ENCODE measurements at places on chromosomes 16 and 17. TPM values are rescaled to one million over a fixed set of nuclear protein-coding genes. Genes with fewer than 3 reads are reported as not detected.

CRK gene
- 21.6 TPM for total RNA-seq

ANKRD40CL gene
- not detected for total RNA-seq

CALCOCO2 gene
- 130 TPM for total RNA-seq

TP53TG3B gene
- not detected for total RNA-seq

MSLN gene
- total RNA-seq: not detected

MAP2K3 gene
- 112 TPM for total RNA-seq

KIF18B gene
- 37.7 TPM for total RNA-seq

GRIN2A gene
- total RNA-seq: not detected

HBA2 gene
- total RNA-seq: not detected

IGSF6 gene
- total RNA-seq: not detected

DHRS7C gene
- total RNA-seq: not detected

LLGL2 gene
- 16.7 TPM for total RNA-seq

PPP1R27 gene
- not detected for total RNA-seq

PRR15L gene
- total RNA-seq: not detected

GSDMA gene
- 0.63 TPM for total RNA-seq

TMEM186 gene
- 14.2 TPM for total RNA-seq

SALL1 gene
- not detected for total RNA-seq

ABCC6 gene
- 0.24 TPM for total RNA-seq

FAM171A2 gene
- total RNA-seq: 0.17 TPM

MEOX1 gene
- 4.8 TPM for total RNA-seq

OR3A3 gene
- not detected for total RNA-seq

GDPD3 gene
- total RNA-seq: 13.4 TPM

TRAP1 gene
- total RNA-seq: 238 TPM

TMEM107 gene
- 45.3 TPM for total RNA-seq

TBC1D3K gene
- not detected for total RNA-seq

SLC5A10 gene
- not detected for total RNA-seq

SOST gene
- total RNA-seq: not detected

MYH8 gene
- not detected for total RNA-seq

KRTAP9-4 gene
- not detected for total RNA-seq

SPIRE2 gene
- total RNA-seq: 4.8 TPM

SEPTIN1 gene
- 216 TPM for total RNA-seq

NLRC5 gene
- 182 TPM for total RNA-seq

NKD1 gene
- 1.3 TPM for total RNA-seq

CORO1A gene
- total RNA-seq: 649 TPM

THAP11 gene
- 29.9 TPM for total RNA-seq

SEZ6L2 gene
- not detected for total RNA-seq

CCL16 gene
- total RNA-seq: not detected

MPDU1 gene
- 96.4 TPM for total RNA-seq

DYNLL2 gene
- total RNA-seq: 27.1 TPM

HYDIN gene
- total RNA-seq: 0.40 TPM

TP53TG3C gene
- total RNA-seq: not detected

CCR7 gene
- 304 TPM for total RNA-seq

PRR29 gene
- total RNA-seq: 2.9 TPM

PRR35 gene
- total RNA-seq: not detected

BCL6B gene
- total RNA-seq: 0.50 TPM

LRRC36 gene
- total RNA-seq: not detected

FGF11 gene
- 16.9 TPM for total RNA-seq

SCIMP gene
- not detected for total RNA-seq

NPB gene
- 0.53 TPM for total RNA-seq

SCRN2 gene
- 21.2 TPM for total RNA-seq

KRT27 gene
- not detected for total RNA-seq

MGAT5B gene
- total RNA-seq: 0.39 TPM
